ENCODE measurements at places on chromosomes 2 and 18. TPM values are rescaled to one million over a fixed set of nuclear protein-coding genes. Genes with fewer than 3 reads are reported as not detected.

Gene SP140
- total RNA-seq = 1.4 TPM

Gene GALNT5
- total RNA-seq = 73.6 TPM

Gene ALLC
- not detected for total RNA-seq

Gene ARL6IP6
- 11.7 TPM for total RNA-seq

Gene CHN1
- 58.4 TPM for total RNA-seq

Gene XRCC5
- total RNA-seq = 509 TPM

Gene KIF1A
- total RNA-seq = under 0.01 TPM

Gene FBXO41
- total RNA-seq = 0.83 TPM

Gene FBXO36
- total RNA-seq = 2.2 TPM

Gene ANKRD44
- total RNA-seq = 15.6 TPM

Gene GPAT2
- 0.28 TPM for total RNA-seq

Gene CXCR1
- total RNA-seq = not detected

DNA sequence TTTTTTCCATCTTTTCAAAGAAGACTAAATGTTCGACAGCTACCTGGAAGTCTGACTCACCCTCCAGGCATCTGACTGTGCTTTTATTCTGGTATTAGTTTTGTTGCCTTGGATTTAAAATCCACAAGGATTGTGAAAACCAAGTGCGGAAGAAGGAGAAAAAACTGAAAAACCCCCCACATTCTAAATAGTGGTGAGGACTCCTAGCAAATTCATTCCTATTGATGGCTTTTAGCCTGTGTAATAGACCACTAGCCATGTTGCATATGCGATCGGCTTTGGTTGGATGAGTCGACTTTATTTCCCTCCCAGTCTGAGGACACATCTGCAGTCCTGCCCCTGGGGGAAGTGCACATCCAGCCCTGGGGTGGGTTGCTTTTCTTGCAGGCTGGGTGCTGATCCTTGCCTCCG, 16.9 kb downstream of the LDLRAD4 start:
- H3K27me3 ChIP-seq = peaks cover 17% of the 10 kb centered on the region
- no peak for DNase-seq
- H3K4me1 ChIP-seq = no peaks in the 10 kb centered on the region
- H3K4me3 ChIP-seq = no peak overlapping the region

DNA sequence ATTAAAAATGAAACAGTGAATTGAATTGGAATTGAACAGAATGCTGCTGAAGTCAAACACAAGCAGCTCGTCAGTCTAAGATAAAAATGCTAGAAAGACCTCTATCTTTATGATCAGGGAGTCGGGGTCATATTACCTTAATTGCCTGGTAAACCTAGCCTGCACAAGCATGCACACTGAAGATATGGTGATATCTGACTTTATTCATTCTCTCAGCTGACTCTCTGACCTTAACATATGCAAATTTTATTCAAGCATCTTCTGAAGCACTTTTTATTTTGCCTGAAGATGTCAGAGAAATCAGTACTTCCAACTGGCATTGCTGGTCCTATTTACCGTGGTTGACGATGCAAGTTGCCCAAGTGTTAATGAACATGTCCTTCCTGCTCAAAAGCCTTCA, 56.4 kb downstream of the DNER start:
- H3K27me3 ChIP-seq = no peaks in the 10 kb centered on the region
- H3K27ac ChIP-seq = no peak overlapping the region
- no peaks in the 10 kb centered on the region for H3K36me3 ChIP-seq
- H3K4me3 ChIP-seq = no peak overlapping the region
- DNase-seq = no peak
- H3K4me1 ChIP-seq = no peaks in the 10 kb centered on the region

GRCh38 chr18:59671551-59671950, 25.7 kb downstream of the CCBE1 start:
- peaks cover 16% of the 10 kb centered on the region for H3K4me1 ChIP-seq
- no peak for DNase-seq
- H3K27me3 ChIP-seq = no peaks in the 10 kb centered on the region
- no peaks in the 10 kb centered on the region for H3K36me3 ChIP-seq

- DNase-seq = peak; percentile 12
- H3K27me3 ChIP-seq = peaks cover 2% of the 10 kb centered on the region
- no peaks in the 10 kb centered on the region for H3K36me3 ChIP-seq
- no peak overlapping the region for H3K27ac ChIP-seq
Observed at GRCh38 chr2:234033174-234033573, 17.3 kb upstream of the SPP2 start.

DNA sequence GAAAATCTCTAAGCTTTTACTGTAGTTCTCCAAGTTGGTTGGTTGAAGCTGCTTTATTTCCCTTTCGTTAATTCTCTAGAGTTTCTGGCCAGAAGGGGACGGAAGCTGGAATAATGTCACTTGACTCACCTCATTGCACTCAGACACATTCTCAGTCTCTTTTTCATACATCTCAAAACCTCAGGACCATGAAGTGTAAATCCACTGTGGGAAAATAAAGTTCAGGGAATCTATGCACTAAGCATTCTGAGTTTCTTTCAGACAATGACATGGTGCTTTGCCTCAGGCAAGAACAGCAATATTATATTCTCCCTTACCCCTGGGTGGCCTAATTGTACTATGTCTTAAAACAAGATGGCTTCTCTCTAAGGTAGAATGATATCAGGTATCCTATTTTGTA, 167.8 kb downstream of the PRPF40A start:
- H3K36me3 ChIP-seq = no peaks in the 10 kb centered on the region
- H3K4me3 ChIP-seq = no peak overlapping the region
- DNase-seq = peak; percentile 33
- H3K27ac ChIP-seq = no peak overlapping the region

DNA sequence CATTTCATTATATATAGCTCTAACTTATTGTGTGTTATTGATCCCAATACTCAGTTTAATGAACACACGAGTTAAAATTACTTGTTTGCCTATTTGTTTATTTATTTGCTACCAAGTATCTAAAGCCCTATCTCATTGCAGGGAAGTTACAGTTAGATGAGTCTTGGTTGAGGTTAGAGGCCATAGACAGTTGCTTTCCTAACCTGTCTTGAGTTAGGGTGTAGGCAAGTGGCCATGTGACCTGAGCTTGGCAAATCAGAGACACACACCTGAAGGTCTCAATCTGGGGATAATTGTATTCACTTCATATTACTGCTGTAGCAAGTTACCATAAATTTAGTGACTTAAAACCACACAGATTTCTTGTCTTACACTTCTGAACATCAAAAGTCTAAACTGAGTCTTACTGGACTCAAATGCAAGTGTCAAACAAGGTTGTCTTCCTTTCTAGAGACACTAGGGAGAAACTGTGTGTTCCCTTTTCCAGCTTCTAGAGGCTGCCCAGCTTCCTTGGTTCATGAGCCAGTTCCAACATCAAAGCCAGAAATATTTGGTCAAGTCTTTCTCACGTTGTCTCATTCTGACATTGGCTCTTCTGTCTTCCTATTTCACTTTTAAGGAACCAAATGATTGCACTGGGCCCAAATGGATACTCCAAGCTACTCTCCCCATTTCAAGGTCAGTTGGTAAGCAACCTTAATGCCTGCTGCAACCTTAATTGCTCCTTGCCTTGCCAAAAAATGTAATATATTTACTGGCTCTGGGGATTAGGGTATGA, 39.7 kb downstream of the COL3A1 start:
- H3K36me3 ChIP-seq = peaks cover 30% of the 10 kb centered on the region
- peaks cover 6% of the 10 kb centered on the region for H3K4me1 ChIP-seq
- peak overlapping the region; percentile 77 for H3K27ac ChIP-seq

- H3K4me1 ChIP-seq = peaks cover 42% of the 10 kb centered on the region
- no peak overlapping the region for H3K4me3 ChIP-seq
- H3K36me3 ChIP-seq = no peaks in the 10 kb centered on the region
- H3K27ac ChIP-seq = peak overlapping the region; percentile 92
- H3K27me3 ChIP-seq = no peaks in the 10 kb centered on the region
Observed at GRCh38 chr2:46872902-46873603, 42.6 kb downstream of the MCFD2 start.

DNA sequence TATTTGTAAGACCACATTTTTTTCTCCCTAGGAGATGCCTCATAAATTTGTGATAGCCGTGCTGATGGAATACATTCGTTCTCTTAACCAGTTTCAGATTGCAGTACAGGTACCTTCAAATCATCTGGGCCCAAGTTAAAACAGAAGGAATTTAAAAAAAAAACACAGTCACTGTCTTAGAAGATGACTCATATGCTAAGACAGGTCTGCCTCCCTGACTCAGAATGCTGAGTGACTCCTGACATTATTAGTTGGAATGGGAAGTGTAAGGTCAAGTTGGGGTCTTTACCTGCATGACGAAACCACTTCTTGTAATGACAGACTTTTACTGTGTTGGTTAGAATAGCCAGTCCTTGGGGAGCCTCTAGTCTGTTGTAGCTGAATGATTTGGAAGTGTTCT, 26.3 kb downstream of the RMC1 start:
- H3K27me3 ChIP-seq = no peaks in the 10 kb centered on the region
- DNase-seq = peak; percentile 62
- no peak overlapping the region for H3K4me3 ChIP-seq
- peaks cover 2% of the 10 kb centered on the region for H3K4me1 ChIP-seq
- peaks cover 69% of the 10 kb centered on the region for H3K36me3 ChIP-seq
- H3K27ac ChIP-seq = no peak overlapping the region

- H3K27me3 ChIP-seq = no peaks in the 10 kb centered on the region
- H3K36me3 ChIP-seq = no peaks in the 10 kb centered on the region
- DNase-seq = no peak
- no peak overlapping the region for H3K27ac ChIP-seq
- H3K4me1 ChIP-seq = peaks cover 13% of the 10 kb centered on the region
- H3K4me3 ChIP-seq = no peak overlapping the region
Observed at GRCh38 chr2:74735564-74735963, 81.5 kb downstream of the SEMA4F start.

DNA sequence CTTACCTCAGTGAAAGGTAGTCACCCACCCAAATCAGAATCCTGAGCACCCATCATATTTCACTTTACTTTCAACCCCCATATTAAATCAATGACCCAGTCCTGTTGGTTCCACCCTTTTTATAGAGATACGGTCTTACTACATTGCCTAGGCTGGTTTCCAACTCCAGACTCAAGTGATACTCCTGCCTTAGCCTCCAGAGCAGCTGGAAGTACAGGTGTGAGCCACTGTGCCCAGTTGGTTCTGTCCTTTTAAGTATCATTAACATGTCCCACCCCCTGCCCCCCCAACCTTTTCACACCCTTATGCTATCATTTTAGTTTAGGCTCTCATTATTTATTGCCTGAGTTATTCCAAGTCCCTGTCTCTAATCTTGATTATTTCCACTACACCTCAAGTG, 28.7 kb downstream of the MSH6 start:
- H3K27ac ChIP-seq = no peak overlapping the region
- H3K36me3 ChIP-seq = peaks cover 27% of the 10 kb centered on the region
- H3K4me3 ChIP-seq = no peak overlapping the region
- peaks cover 6% of the 10 kb centered on the region for H3K4me1 ChIP-seq

DNA sequence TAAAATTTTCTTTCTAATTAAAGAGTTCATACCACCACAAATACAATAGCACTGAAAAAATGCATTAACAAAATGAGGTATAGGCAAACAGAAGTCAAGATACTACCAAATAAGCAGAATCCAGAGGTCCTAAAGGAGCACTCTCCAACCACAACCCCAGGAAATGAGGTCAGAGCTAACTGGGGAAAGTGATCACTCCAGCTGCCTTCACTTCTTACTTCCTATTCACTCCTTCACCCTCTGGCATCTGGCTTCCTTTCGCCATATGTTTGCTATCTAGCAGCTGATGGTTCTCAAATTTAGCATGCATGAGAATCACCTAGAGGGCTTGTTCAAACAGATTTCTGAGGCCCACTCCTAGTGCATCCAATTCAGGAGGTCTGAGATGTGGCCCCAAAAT, 212.6 kb upstream of the ACVR2A start:
- peaks cover 3% of the 10 kb centered on the region for H3K4me1 ChIP-seq
- H3K27me3 ChIP-seq = no peaks in the 10 kb centered on the region
- no peaks in the 10 kb centered on the region for H3K36me3 ChIP-seq
- DNase-seq = no peak

- H3K4me3 ChIP-seq = no peak overlapping the region
- H3K4me1 ChIP-seq = peaks cover 7% of the 10 kb centered on the region
- peak; percentile 61 for DNase-seq
- H3K27me3 ChIP-seq = no peaks in the 10 kb centered on the region
Observed at GRCh38 chr2:111617299-111618225, 266.4 kb downstream of the ANAPC1 start.

DNA sequence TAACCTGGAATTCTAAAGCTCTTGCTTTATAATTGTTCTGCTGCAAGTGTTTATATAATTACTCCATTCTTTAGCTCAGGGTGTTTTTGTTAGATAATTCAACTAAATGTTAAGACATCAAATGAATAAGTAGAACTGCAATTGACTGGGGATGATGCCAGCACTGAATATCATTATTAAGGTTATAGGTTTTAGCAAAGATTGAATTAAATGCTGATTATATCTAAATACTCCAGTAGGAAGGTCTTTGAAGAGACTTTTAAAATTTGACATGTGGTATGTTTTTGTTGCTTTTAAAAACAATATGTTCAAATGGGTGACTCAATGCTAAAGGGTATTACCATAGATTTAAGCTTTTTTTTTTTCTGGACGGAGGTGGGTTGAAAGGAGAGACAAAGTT, 170.1 kb upstream of the THUMPD2 start:
- peaks cover 1% of the 10 kb centered on the region for H3K4me1 ChIP-seq
- H3K36me3 ChIP-seq = no peaks in the 10 kb centered on the region
- no peak overlapping the region for H3K27ac ChIP-seq
- no peaks in the 10 kb centered on the region for H3K27me3 ChIP-seq

DNA sequence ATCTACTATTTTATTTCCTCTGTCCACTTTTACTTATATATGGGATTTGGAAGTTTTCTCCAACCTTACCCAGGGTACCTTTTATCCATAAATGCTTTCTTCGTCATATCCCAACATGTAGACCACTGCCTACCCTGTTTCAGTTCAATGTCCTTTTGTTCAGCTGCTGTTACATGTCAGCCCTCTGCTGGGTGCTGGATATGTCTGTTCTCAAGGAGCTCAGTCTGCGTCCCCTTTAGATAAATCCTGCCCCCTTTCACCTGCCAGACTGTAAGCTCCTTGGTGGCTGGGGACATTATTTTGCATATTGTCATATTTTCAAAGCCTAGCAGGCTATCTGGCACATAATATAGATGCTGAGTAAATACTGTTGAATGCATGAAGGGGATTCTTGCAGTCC, 53.2 kb downstream of the NEMP2 start:
- H3K27ac ChIP-seq = no peak overlapping the region
- H3K4me3 ChIP-seq = no peak overlapping the region
- DNase-seq = no peak

DNA sequence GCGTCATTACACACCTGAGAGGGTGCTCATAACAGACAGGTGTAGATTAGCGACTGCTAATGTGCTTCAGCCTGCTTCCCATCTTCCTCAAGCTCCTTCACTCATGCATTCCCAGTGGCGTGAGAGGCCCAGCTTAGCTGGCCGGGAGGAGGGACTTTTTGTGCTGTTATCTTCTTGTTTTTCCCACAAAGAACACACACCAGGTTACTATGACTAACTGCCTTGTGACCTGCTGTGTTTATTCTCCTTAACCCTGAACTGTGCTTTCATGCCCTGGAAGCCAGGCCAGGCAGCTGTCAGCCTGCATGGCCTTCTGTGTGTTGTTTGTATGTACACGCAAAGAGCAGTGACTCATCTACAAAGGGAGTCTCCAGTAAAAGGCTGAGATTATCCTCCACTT, 143.8 kb downstream of the PIEZO2 start:
- DNase-seq = peak; percentile 99
- H3K4me1 ChIP-seq = peaks cover 9% of the 10 kb centered on the region
- no peaks in the 10 kb centered on the region for H3K36me3 ChIP-seq
- no peaks in the 10 kb centered on the region for H3K27me3 ChIP-seq

All from IMR-90 (cell line).